ENCODE measurements at places on chromosomes 12 and 14.

DNA sequence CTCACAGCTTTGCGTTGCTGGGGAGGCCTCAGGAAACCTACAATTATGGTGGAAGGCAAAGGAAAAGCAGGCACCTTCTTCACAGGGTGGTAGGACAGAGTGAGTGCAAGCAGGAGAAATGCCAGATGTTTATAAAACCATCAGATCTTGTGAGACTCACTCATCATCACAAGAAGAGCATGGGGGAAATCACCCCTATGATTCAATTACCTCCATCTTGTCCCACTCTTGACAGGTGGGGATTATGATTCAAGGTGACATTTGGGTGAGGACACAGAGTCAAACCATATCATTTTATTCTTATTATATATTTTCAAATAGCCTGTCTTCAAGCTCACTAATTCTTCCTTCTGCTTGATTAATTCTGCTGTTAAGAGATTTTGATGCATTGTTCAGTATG is 665.3 kb downstream of the TRHDE start:
- DNase-seq, result no peak

DNA sequence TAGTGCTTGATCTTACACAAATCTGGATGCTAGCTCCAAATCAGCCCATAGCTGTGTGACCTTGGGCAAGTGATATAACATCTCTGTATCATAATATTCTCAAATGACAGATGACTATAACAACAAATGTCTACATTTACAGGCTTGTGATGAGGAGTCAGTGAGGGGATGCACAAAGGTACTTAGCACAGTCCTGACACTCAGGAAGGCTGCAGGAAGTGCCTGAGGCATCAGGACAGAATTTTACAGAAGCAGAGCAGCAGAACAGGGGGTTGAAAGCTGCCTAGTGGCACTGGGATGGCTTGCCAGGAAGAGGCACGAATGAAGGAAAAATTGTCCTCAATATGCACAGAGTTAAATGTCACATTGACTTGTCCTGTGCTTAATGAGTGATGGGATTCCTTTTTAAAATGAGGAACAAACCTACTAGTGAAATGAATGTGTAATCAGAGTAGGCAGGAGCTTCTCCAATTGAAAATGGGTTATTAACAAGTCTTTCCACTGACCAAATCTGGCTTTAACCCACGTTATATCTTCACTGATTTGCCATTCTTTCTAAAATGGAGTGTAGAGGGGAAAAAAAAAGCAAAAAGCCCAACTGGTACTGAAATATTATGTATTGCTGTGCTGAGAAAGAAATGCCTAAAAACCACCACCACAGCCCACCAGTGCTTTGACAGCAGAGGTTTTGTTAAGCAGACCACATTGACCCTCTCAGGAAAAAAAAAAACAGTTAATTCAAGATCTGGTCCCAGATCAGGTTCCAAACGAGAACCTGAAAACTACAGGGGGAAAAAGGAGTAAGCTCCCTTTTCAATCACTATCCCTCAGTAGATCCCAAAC is 11.6 kb downstream of the BTG1 start:
- DNase-seq, result no peak

- DNase-seq, result peak; percentile 10
Measured at GRCh38 chr12:87413784-87414183, 615.4 kb downstream of the C12orf50 start.

GRCh38 chr14:81350344-81351130 is 49.6 kb downstream of the STON2 start:
- DNase-seq, result no peak

DNA sequence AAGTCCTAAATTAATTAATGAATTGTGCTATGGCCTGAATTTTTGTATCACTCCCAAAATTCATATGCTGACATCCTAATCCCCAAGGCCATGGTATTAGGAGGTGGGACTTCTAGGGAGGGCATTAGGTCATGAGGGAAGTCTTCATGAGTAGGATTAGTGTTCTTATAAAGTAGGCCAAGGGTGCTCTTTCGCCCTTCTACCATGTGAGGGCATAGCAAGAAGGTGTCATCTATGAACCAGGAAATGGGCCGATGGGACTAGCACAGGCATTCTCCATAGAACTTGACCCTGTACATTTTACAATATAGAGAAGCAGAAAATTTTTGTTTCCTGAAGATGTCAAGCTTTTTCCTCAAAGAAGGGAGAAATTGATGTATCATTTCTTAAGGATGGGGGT is 12.5 kb downstream of the SYT10 start:
- DNase-seq, result no peak

- DNase-seq, result no peak
Measured at GRCh38 chr14:70641548-70642302, at the start of gene TTC9. Gene TTC9, plus strand, starts transcription at chr14:70641916. Its CDS starts 214 bp downstream, at chr14:70642130.

GRCh38 chr12:75760573-75761294 is 249.3 kb upstream of the KRR1 start:
- DNase-seq, result no peak

DNA sequence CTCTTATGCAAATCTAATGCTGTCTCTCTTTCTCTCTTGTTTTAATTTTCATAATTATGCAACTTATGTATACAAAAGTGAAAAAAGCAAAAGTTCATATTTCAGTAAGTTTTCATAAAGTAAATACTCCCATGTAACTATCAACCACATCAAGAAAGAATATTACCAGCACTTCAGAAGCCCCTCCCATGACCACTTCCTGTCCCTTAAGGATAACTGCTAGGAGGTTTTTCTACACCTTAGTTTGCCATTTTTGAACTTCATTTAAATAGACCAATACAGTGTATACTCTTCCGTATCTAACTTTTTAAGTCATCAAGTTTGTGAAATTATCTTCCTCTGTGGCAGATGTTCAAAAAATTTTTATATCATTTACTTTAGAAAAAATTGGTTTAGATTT is 547 bp upstream of the OR4K15 start:
- no peak for DNase-seq

DNA sequence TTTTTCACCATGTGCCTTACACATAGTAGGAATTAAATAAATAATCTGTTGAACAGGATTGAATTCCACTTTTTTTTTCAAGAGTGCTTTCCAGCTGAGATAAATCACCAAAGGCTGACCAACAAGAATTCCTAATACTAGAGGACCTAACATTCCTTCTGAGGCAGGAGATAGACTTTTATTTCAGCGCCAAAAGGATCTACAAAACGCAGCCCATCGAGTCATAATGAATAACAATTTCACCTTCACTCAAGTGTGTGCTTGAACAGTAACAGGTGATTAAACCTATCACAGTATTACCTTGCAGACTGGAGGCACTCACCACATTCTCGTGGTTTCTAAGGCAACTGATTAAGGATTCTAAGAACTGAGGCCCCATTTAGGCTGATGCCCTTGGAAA is 224.3 kb upstream of the ATP2B1 start:
- no peak for DNase-seq

GRCh38 chr12:3752741-3753486 is at the start of gene CRACR2A:
Gene CRACR2A, minus strand, starts transcription at chr12:3753109. Its CDS starts 56,110 bp downstream, at chr12:3696999.
- no peak for DNase-seq

DNA sequence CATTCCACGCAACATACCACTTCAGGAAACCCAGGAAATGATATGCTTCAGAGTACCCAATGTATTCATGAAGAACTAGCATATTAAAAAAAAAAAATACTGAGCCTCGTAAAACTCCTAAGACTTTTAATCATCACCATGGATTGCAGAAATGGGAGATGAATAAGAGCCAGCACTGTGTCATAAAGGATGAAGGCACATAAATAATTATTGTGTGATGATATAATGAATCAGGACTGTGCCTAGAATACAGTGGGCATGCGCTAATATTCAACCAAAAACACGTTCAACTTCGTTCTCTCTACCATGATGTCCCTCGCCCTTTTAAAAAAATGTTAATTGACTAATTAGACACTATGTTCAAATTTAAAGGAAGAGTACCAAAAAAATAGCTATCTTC is 68.7 kb downstream of the CIT start:
- no peak for DNase-seq

- DNase-seq, result no peak
Measured at GRCh38 chr14:29176876-29177275, 410.3 kb downstream of the FOXG1 start.

- peak; percentile 7 for DNase-seq
Measured at GRCh38 chr14:70317969-70318634, 41.4 kb downstream of the COX16 start.

Data from glomerular endothelial cell (primary cell).